ENCODE measurements at places on chromosomes 11 and 22.

DNA sequence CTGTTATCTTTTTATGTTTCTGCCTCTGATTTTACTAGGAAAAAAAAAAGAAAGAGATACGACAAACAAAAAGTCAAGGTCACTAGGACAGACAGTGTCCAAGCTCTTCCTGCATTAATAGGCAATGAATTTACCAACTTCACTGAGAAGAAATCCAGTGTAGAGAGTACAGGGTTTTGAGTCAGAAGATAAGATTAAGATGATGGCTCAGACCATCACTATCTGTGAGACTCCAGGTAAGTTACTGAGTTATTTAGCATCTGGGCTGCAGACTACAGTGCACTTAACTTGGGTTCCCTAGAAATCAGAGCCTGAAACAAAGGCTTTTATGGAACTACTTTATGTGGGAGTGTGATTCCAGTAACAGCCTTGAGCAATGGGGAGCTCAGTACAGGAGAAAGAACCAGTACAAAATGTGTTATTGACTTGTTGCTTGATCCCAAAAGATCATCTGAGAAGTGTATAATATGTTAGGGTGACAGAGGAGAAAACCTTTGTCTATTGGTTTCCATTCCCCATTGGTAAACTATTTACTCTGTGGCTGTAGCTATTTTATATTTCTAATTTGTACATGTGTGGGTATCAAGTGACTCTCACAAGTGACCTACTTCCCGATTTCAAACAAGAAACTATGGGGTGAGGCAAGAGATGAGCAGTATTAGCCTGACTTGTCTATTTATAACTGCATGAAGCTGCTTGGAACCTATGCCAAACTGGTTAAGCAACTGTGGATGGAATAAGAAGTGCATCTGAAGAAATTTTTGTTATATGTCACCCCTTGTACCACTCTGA lies 395.8 kb downstream of the RAB38 start:
- no peak for DNase-seq

- DNase-seq = no peak
These were observed 78.5 kb upstream of the PITPNB start for GRCh38 chr22:27997538-27997937.

DNA sequence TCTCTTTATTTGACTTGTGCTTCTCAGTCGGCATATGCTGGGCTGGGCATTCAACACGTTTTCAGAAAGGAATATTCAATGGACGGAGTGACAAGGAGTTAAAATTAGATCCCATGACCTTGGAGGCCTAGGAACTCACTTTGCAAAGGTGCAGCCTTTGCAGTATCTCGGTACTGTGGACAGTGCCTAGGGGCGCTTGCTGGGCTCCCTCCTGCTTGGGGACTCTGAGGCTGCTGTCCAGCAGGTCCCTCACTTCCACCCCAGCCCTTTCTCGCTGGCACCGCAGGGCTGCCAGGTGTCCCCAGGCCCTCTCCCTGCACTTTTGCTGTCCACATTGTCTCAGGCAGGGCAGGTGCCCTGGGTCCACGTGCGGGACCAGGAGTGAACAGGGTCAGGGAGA lies 255.5 kb upstream of the B3GAT1 start:
- no peak for DNase-seq

- DNase-seq = no peak
These were observed 305.9 kb downstream of the CADM1 start for GRCh38 chr11:115198321-115198741.

DNA sequence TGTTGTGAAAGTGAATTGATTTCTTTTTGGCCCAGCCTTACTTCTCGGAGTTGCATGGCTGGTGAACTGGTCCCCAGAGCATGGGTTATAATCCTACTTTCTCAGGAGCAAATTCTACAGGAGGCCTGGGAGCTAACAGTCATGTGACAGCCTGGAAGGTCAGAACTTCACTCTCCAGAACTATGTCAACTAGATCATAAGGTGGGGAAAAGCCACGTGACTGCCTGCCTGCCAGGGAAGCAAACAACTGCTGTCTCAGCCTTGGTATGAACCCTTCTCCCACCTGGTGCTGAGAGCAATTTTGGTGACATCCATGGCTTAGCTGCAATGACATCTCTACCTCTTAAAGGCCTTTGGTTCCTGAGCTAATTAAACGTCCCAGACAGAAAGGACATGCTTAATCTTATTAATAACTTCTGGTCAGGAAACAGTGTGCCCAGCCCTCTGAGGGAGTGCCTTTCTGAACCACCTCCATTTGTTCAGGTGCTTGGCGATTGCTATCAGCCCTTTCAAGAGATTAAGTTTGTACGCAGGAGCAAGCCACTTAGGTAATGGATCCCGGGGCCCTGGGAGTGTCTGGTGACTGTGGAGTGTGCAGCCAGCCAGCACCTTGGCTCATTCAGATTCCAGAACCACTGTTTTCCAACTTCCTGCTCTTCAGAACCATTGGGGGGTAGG lies 1.4 kb upstream of the CREB3L1 start:
- no peak for DNase-seq

- DNase-seq = no peak
These were observed 54.4 kb upstream of the JAM3 start for GRCh38 chr11:134014511-134014910.

DNA sequence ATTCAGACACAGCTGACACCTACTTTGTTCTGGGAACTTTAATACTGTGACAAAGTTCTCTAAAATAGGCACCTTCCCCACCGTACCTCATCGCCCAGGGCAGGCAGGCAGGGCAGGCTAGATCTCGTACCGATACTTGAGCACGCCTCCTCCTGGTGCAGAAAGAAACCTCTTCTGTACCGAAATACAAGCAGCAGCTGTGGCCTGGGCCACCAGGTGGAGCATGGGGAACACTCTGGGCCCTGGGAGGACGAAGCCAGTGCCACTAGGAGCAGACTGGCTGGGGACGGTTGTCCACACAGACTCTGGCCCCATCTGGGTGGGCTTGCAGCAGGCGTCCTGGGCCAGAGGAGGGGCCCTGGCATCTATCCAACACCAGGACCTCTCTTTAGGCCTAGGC lies 12.8 kb downstream of the PMM1 start:
- no peak for DNase-seq

DNA sequence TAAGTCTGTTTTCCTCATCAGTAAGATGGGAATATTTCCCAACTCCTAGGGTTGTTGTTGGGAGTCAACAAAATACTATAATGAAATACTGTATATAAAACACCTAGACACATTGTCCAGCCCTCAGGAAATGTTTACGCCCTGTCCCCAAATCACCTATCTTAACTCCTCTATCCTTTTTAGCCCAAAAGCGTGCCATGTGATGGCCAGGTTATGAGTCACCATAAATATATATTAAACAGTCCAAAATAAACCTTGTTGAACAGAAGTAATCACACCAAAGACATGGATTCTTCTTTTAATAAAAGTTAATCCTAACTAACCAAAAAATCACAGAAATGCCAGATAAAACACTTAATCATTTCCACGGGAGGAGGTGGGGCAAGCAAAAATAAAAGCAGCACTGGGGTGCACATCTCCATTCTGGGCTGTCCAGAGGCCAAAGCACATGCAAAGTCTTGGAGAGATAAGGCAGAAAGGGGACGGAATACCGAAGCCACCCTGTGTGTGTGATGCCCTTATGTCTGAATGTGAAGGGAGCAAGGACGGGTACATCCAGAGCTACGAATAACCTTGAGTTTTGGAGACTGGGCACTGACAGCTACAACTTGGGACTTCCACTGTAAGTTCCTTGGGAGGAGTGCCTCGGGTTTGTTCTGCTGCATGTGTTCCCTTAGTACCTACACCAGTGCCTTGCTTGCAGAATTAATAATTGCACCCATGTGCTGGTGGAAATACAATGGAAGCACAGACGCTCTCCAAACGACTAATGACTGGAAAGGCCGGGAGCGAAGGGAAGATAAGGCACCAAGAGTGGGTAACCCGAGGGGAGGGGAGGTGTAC lies 1.1 kb downstream of the OSBP start:
- DNase-seq = no peak
